ENCODE measurements at places on chromosomes 11 and 22.

GRCh38 chr11:87961606-87962005, 213.6 kb downstream of the RAB38 start:
- DNase-seq: no peak

DNA sequence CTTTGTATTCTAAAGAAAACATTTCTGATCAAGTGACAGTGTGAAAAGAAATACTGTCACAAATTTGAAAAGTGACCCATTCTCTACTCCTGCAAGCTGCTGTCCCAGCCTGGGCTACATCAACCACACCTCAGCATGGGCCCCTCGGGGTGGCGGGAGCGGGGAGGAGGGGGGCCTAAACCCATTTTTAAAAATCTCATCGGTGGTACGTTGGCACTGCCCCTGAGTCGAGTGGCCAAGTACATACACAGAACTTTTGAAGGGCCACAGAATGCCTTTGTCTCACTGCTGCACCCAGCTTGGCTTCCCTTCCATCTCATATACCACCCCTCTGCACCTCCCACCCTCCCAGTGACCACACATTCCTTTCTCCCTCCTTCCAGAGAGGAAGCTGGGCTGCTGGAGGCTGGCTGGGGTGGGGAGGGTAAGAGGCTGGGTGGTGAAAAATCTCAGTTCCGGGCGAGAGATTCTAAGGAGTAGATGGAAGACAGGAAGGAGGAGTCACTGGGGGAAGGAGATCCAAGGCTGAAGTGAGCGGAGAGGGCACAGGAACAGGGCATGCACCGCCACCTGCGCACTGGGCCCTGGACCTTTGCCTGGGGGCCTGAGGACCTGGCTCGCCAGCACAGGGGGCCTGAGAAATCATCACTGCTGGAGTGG, 21.1 kb downstream of the FXYD6 start:
- DNase-seq: no peak

- DNase-seq: no peak
Measured at GRCh38 chr11:85123752-85124231, 503.4 kb downstream of the DLG2 start.

- DNase-seq: no peak
Measured at GRCh38 chr22:43377896-43378704, 33.7 kb upstream of the MPPED1 start.

DNA sequence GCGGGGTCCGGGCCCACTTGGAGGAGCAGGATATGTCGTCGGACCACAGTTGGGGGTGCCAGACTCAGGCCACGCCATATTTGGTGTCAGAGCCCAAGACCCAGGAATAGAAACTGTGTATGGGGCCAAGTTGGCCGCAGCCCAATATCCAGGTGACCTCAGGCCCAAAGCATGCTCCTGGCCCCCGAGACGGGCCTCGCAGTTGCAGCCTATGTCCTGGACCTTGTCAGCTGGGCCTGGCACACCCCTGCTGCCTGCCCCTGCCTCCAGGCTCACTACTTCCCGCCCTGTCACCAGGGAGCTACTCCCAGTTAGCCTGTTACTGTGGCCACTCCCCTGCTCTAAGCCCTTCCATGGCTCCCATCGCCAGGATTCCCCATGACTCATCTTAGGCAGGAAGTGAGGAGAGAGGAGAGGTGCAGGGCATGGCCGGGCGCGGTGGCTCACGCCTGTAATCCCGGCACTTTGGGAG, 23.1 kb downstream of the A4GALT start:
- DNase-seq: peak; percentile 86

- peak; percentile 79 for DNase-seq
Measured at GRCh38 chr11:126440792-126441514, 85.5 kb downstream of the ST3GAL4 start.

DNA sequence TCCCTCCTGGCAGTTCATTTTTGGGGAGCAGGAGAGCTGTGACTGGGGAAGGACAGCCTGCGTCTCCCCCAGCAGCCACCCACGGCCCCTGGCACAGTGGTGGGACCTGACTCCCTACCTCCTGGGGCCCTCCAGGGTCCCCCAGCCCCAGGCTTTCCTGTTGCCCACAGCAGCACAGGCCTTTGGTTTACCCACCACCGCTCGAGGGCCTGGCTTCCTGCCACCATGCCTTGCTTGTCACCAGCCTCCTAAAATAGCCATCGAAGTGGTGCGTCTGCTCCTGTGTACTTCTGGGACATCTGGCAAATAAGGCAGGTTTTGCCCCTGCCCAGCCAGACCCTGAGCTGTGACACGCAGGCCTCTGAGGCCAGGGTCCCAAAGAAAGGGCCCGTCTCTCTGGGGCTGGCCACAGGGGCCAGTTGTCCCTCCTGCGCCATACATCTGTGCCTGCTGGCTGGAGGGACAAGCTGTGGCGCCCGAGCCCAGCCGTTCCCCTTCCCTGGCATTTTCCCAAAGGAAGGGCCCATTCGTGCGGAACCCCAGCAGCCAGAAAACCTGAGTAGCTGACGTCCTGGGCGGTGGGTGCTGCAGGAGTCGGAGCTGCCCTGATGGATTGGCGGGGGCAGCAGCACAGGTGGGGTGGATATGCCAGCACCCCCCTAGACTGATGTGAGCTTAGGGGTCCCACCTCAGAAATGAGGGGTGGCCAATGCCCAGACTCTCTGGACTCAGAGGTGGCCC, 14.6 kb downstream of the PHLDA2 start:
- no peak for DNase-seq

DNA sequence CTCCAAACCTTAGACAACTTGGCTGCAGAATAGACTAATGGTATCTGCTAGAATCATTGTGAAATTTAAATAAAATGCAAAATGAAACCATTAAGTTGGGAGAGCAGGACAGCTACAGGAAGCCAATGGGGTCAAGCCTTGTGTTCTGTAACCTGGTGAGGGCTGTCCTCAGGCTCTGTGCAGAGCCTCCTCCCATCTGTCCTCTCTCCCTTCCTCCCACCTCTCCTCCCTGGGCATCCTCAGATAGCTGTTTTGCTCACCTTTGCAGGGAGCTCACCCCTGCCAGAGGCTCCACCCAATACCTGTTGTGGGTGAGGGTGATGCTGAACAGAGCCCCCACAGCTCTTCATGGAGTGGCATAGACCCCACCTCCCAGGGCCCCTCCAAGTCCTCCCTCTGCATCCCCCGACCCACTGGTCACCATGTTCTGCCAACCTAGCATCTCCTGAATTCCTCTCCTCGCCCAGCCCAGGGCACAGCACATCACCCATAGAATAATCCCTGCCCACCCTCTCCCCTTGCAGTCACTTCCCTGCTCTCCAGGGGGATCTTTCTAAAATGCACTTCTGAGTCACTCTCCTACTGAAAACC, 100.3 kb downstream of the PDE2A start:
- no peak for DNase-seq

GRCh38 chr11:20064961-20065405, 95.3 kb downstream of the DBX1 start:
- DNase-seq: no peak

GRCh38 chr11:116732271-116733042, 40.3 kb downstream of the BUD13 start:
- peak; percentile 66 for DNase-seq

GRCh38 chr11:17161515-17161914, 46.3 kb downstream of the PIK3C2A start:
- DNase-seq: no peak

GRCh38 chr11:58395581-58395980, 11.1 kb downstream of the OR5B3 start:
- no peak for DNase-seq

- no peak for DNase-seq
Measured at GRCh38 chr11:9228091-9228490, 37.1 kb downstream of the DENND5A start.

DNA sequence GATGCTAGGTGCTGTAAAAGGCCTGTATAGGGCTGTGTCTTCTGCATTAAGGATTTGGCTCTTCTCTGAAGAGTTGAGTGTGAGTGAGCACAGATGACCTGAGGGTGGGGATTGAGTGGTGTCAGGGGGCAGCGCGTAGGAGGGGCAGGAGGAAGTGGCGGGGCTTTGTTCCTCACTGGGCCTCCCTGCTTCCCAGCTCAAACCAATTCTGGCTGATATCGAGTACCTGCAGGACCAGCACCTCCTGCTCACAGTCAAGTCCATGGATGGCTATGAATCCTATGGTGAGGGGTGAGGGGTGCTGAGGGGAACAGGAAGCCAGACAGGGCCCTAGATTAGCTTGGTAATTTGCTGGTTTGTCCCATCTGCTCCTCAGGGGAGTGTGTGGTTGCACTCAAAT, 9.1 kb downstream of the PHOX2A start:
- no peak for DNase-seq

GRCh38 chr11:102289592-102289991, 27.7 kb upstream of the BIRC3 start:
- DNase-seq: no peak

DNA sequence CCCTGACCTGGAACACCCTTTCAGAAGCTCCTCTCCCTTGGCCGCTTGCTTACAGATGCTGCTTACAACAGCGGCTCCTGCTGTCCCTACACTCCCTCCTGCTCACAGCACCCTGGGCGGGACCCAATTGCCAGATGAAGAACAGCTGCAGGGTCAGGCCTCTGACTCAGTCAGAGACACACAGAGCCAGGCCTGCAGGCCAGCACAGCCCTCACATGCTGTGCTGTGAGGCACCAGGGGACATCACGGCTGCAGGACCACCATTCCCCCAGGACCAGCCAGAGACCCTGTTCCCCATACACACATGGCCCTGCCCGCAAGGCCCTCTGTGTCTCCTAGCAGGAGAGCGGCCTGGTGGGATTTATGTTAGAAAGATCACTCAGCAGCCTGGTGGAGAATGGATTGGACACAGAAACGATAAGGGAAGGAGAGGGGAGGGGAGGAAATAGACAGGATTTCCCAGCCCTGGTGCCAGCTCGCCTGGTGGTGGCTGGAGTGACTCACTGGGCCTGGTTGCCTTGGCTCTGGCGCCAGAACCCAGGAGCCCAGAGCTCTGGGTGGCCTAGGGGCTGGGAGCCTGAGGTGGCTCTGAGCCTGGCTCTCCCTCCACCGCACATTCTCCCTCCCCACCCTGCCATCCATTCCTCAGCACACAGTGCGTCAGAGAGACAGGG, 6.7 kb downstream of the CAPN5 start:
- DNase-seq: peak; percentile 90

DNA sequence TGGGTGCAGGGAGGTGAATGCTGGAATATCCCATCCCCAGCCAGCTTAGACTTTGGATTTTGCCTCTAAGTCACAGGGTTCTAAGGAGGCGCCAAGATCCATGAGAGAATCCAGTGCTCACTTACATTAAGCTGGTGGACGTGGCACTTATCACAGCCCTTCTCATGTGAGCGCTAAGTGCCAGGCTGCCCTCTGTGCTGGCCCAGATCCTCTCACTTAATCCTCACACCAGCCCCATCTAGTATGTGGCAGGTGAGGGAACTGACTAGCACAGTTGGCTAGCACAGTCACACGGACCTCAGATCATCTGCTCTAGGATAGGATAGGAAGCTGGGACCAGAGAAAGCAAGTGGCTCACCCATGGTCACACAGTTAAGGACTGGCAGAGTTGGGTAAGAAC, 3.6 kb downstream of the HMOX1 start:
- no peak for DNase-seq

GRCh38 chr11:63489879-63490278, 1.1 kb downstream of the PLAAT5 start:
- no peak for DNase-seq

DNA sequence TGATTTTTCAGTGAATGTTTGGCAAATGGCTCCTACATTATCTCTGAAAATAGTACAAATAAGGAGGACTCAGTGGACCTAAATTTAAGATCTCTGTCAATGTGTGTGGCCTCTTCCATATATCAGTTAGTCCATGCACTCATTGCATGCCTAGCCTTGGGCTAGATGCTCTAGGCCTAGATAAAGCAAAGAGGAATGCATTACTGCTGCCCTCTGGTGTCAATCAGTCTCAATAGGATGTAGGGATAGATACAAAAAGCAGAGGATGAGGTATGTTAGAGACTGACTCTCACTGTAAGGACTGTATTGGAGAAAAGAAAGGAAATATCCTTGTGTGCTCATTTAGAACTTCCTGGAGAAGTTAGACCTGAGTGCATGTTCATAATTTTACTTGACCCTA, 42.0 kb downstream of the MS4A2 start:
- DNase-seq: peak; percentile 64
